NCI-H524 (cell line): ENCODE measurements at places on chromosomes 3 and 15.
A peak's percentile ranks its signal among the peaks of the same experiment; 100 is the strongest.

DNA sequence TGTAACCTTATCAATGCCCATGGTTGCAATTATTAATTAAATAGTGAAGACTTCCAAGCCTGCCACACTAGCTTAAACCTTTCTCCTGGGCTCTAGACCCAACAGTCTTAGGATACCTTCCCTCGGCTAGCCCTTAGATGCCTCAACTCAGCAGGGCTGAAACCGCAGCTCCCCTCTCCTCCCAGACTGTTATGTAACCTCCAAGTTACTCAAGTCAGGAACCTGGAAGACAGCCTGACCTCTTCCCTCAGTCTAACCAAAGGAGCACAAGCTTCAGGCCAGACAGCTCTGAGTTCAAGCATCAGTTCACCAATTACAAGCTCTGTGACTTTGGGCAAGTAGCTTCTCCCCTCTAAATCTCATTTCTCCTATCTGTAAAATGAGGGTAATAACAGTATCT lies 70.5 kb upstream of the HACD2 start:
- no peak for DNase-seq

- no peak for DNase-seq
These were observed 90.0 kb downstream of the TGFBR2 start for GRCh38 chr3:30696403-30696819.

DNA sequence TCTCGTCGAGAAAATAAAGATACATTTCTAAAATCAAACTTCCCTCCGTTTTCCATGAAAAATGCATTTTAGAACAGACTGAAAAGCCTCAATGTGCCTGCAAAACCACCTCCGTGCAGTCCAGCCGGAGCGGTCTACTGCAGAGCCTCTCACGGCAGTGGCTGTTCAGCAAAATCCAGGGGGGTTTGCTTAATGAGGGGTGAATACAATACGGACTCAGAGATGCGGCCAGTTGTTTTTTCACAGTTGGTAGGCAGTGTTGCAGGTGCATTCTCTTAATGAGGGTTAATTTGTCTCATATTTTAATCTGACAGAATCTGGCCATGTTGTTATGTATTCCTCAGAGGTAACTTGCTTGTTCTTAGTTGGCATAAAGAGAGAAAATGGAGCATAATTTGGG lies 223.0 kb downstream of the EBLN2 start:
- DNase-seq = peak; percentile 8

- no peak for DNase-seq
These were observed 158.5 kb downstream of the FEZF2 start for GRCh38 chr3:62214850-62215249.

DNA sequence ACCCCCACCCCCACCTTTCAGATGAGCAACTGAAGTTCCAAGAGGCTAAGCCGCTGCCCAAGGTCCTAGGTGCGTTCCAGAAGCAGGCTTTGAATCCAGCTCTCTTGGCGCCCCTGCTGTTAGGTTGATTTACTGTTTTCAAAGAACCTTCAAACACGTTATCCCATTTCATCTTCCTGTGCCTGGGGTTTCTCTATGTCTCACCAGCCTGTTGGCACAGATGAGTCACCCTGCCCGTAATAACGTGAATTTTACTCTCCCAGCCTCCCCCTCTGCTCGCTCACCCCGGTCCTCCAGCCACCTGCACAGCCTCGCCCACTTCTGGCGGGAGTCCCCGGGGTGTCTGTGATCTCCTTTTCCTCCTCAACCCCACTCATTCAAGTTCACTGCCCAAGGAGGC lies 13.0 kb upstream of the TSEN2 start:
- DNase-seq = no peak

DNA sequence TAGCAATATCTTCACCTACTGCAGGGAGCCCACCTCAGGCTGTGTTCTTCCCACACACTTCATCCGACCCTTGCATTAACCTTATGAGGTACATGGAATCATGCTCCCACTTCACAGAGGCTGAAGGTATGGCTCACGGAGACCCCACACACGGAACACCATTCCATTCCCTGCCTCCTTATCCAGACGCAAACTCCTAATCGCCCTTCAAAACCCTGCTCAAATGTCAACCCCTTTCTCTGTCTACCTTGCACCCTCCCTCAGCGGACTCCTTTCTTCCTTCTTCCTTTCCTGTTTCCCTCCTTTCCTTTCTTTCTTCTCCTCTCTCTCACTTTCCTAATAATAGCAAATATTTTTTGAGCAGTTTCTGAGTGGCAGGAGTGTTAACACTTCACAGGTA lies 23.8 kb downstream of the IQSEC1 start:
- no peak for DNase-seq

DNA sequence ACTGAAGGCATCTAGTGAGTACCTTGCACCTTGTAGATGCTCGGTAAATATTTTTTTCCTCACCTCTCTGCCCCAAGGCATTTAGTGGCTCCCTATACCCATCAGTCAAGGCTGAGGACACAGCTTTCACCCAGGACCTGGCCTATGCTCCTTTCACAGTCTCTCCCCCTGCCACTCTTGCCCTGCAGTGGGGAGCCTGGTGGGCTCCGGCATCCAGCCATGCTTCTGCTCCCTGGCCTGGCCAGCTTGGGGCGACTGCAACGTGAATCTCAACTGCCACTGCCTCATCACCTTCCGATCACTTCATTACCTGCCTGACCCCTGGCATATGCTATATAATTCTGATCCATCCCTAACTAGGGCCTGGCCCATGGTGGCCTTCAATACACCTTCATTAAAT lies 735 bp upstream of the CX3CR1 start:
- no peak for DNase-seq

DNA sequence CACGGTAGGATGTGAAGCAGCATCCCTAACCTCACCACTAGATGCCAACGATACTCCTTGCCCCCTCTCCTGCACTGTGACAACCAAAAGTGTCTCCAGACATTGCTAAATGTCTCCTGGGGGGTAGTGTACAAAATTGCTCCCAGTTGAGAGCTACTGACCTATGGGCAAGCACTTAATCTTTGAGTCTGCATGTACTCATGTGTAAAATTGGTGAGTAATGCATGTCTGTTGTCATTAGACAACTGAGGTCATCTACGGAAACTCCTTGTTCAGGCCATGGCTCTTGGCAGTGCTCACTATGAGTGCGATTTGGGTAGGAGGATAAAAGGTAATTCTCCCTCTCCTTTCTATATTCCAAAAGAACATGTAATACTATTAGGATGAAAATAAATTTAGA lies 29.2 kb downstream of the PDHB start:
- no peak for DNase-seq

GRCh38 chr15:100693451-100693850 lies 91.1 kb downstream of the ASB7 start:
- no peak for DNase-seq

GRCh38 chr3:32930161-32930560 lies 21.3 kb upstream of the CCR4 start:
- DNase-seq = no peak

DNA sequence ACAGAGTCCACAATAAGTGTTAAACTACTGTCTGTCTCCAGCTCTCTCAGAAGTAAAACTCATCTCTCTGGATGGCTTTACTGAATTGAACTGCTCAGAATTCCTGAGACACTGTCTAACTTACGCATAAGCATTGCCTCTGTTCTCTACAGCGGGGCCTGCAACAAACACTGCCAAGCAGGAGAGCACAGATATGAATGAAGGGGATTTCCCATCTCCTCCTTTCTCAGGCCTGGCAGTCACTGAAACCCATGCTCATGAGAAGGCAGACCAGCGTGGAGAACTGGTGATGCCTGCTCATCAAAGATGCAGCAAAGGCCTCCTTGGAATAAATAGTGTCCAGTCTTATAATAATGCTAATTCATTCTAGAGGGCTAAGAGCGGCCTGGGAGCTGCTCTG lies 10.3 kb downstream of the RASGRP1 start:
- no peak for DNase-seq

- no peak for DNase-seq
These were observed 46.6 kb downstream of the XXYLT1 start for GRCh38 chr3:195224156-195224979.

DNA sequence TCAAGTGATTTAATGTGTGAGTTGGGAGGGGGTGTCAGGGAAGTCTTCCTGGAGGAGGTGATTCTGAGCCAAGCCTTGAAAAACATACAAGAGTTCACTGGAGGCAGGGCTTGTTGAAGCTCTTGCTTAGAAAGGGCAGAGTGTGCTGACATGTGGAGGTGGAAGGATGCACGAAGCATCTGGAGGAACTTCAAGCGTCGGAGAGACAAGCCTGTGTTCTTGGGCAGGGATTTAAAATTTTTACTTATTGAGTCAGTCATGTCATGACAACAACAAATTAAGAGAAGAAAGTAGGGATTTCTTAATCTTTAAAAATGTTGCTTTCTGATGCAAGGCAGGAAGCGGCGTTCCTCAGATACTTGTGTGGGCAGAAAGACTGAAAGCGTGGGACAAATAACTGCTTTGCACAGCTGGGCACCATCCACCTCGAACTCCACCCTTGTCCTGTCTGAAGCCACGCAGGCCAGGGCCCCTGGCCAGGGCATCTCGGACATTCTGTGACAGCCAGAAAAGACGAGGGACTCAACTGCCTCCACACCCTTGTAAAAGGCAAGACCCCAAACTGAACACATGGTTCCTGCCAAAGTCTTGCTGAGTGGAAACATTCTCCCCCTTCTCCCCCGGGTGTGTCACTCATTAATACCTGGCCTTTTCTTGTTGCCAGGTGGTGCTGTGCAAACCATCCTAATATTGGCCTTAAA lies 6.9 kb upstream of the IL16 start:
- DNase-seq = no peak

- no peak for DNase-seq
These were observed 213.9 kb upstream of the UMPS start for GRCh38 chr3:124516333-124516732.

- DNase-seq = no peak
These were observed 39.7 kb downstream of the ARHGEF3 start for GRCh38 chr3:56761887-56762651.

DNA sequence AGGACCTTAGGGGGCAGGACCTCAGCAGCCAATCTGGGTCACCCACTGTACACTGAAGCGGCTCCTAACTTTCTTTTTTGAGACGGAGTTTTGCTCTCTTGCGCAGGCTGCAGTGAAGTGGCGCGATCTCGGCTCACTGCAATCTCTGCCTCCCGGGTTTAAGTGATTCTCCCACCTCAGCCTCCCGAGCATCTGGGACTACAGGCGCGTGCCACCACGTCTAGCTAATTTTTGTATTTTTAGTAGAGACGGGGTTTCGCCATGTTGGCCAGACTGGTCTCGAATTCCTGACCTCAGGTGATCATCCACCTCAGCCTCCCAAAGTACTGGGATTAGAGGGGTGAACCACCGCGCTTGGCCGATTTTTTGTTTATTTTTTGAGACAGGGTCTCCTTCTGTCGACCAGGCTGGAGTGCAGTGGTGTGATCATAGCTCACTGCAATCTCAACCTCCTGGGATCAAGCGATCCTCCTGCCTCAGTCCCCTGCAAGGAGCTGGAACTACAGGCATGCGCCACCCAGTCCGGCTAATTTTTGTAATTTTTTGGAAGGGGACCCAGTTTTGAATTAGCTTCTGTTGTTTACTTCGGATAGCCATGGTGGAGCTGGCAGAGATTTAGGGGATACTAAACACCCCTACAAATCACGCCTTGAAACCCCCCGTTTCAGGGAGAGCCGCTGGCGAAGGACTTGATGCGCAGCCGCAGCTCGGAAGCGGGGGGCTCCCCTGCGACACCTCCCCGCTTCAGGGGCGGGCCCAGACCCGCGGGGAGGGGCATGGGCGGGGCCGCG lies 1.5 kb upstream of the CLK3 start:
- DNase-seq = no peak

DNA sequence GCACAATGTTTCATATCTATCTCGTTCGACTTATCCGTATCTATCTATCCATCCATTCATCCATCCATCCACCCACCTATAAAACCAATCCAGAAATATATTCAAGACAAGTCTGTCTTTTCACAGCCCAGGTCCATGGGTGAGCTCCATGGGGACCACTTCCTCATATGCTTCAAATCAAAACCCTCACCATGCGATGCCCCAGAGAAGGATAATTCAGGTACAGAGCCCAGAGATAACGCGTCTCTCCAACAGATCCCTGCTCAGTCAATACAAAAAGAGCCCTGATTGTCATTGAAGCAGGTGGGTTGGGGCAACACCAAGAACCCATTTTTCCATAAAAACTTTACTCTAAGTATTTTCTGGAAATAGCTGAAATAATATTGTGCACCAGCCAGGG lies 47.2 kb downstream of the PCSK6 start:
- no peak for DNase-seq

DNA sequence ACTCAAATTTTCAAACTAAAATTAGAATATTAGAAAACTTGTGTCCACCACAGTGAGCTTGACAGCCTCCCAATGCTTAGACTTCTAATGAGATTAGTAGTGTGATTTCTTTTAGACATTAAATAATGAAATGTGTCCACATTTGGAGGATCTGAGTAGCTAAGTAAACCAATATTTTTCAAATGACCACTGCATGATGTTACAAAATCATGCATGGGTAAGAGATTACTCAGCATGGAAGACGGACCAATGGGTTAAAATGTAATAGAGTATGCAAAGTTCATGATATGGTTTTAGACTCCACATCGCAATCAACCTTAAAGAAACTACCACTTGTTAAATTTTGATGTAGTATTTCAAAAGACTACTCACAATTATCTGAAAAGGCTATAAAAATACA lies 130.6 kb downstream of the IMPG2 start:
- no peak for DNase-seq

GRCh38 chr3:5645692-5646410 lies 458.3 kb downstream of the EDEM1 start:
- DNase-seq = no peak

DNA sequence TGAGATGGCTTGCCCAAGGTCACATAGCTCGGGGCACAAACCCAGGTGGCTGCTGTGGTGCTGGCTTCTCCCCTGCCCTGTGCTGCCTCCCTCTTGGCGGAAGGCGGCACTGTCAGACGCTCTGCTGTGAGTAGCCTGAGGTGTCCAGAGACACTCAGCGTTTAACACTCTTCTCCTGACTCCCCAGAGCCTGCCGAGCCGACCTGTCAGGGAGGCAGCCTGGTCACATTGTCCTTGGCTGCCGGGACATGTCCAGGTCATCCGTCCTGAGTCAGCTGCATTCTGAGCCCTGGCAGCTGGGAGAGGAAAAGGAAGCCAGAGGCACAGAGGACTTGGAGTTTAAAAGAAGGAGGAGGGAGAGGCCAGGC lies 4.7 kb downstream of the LMAN1L start:
- DNase-seq = peak; percentile 27

- DNase-seq = peak; percentile 84
These were observed 409.8 kb downstream of the TBL1XR1 start for GRCh38 chr3:176787506-176787905.

DNA sequence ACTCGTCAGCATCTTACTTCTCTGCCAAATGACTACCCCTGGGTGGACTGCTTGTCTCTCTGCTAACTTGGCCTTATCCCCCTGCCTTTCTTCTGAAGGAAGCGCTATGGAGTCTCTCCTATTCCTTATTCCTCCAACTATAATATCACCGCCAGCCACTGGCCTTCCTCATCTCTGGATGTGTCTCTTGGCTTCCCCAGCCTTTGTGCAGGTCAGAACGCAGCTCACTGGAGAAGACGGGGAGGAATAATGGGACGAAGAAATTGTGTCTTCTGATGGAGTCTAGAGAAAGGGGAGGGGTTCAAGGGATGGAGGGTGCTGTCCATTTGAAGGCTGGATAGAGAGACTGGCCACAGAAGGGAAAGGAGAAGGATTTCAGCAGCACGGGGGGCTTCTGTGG lies 16.9 kb downstream of the ITGA11 start:
- no peak for DNase-seq
